ENCODE measurements at places on chromosomes 4 and X.

DNA sequence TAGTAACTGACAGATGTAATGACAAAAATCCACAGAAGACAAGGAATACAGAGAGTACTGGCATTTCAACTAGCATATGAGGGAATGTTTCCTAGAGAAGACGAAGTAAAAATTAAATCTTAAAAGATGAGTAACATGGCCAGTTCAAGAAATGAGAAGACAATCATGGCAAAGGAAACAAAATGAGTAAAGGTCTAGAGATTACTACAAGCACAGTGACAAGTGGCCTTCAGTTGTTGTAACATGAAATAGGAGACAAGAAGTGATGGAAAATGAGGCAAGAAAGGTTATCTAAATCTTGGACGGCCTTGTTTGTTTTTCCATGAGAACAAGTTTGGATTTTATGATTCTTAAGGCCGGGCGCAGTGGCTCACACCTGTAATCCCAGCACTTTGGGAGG is 81.0 kb downstream of the PPA2 start:
- no peak for DNase-seq

GRCh38 chrX:153539171-153539978 is 21.9 kb downstream of the ATP2B3 start:
- DNase-seq, result peak; percentile 32

DNA sequence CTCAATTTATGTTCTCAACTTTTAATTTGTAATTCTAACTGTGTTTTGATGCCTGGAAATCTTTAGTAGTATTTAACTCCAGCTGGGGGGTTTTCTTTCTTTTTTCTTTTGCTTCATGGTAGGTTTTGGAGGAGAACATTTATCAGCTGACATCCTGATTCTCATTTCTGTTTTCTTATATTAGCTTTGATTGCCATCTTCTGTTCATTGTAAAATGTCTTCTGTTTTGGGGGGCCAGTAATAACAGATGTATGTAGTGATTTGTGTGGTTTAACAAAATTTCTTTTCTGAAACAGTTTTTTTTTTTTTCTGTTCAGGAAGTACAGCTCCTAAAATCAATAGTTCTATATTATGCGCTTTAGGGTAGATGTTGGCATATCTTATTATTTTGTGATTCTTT is 182.2 kb downstream of the GABRB1 start:
- DNase-seq, result no peak

DNA sequence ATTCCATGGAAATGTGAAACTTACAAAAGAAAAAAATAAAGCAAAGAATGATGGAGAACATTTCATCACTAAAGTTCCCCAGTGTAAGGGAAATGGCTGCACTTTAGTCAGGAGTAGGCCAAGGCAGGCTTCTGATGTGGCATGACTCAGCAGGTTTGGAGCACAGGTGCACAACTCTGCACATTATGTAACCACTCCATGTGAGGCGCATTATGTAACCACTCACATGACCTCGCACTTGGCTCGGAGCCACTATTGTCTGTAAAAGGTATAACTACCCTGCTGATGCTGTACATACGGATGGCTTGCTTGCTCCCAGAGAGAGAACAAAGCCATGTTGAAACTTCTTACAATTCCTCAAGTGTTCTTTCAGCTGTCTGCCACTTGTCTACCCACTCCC is 727.6 kb downstream of the TRAM1L1 start:
- no peak for DNase-seq

GRCh38 chr4:76902233-76902890 is 4.4 kb upstream of the SOWAHB start:
- no peak for DNase-seq

DNA sequence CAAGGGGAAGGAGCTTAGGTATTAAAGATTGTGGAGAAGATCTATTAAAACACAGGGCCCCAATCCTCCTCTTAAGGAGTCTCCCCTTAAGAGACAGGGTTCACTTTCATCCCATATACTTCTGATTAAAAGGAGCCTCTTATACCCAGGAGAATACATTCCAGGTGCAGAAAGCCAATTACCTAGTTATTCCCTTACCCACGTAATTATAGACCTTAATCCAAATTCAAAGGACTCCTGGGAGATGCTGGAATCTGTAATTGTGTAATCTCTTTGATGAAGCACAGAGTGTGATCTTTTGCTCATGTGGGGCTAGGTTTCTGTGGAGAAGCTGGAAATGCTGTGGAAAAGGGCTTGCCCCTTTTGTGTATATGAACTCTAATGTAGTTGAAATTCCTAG is 1.4 kb upstream of the SEC24B start:
- no peak for DNase-seq

- no peak for DNase-seq
Observed at GRCh38 chr4:45122406-45122805, 396.1 kb upstream of the GNPDA2 start.

GRCh38 chrX:12994321-12994720 is 19.4 kb downstream of the TMSB4X start:
- DNase-seq, result no peak

DNA sequence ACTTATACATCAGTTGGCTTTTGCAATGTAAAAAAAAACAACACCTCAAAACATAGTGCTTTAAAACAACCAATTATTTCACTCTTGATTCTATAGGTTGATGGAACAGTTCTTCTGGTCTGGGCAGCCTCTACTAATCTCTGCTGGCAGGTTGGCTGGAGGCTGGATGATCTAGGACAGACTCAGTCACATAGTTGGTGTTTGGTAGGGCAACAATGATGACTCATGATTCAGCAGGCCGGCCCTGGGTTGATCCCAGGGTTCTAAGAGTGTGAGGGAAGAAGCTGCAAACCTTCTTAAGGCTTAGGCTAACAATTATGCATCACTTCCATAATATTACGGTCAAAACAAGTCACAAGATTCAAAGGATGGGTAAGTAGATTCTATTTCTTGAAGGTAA is 558.2 kb downstream of the ZNF674 start:
- DNase-seq, result no peak

DNA sequence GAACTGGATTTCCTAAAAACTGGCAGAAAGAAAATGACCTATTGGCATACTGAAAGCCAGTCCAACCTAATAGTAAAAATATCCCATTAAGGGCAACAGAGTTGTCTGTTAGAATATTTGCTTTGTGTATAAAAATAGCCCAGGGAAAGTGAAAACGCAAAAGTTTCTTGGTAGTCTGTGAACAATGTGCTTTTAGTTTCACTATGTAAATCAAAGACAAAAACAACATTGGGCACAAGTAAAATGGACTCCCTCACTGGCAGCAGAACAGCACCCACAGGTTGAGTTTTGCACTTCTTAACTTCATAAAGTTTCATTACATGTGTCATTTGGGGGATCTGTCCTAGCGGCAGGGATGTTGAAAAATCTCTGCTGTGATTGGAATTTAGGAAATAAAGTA is 4.3 kb upstream of the FGG start:
- no peak for DNase-seq

- no peak for DNase-seq
Observed at GRCh38 chrX:74117962-74118902, 185.7 kb upstream of the ZCCHC13 start.

DNA sequence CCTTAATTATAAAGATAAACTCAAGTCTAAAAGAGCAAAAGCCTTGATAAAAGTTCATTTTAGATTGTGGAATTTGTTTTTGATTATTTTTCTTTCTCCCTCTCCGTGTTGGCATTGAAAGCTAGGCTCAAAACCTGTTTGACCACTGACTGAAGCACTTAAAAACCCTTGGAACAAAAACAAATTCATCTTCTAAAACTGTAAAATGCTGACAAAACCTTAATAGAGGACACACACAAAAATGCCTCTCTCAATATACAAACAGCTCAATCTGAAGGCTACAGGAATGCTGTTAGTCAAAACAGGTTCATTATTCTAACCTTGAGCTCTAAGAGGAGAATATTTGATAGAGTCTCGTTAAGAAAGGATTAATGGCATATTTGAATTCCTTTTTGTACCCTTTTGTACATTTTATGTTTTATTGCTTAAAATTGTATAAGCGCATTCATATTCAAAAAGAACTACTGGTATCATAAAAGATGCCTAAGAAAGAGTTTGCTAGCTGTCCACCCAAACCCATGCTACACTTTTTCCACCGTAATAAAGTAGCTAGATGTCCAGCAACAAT is 74.3 kb upstream of the NAP1L5 start:
- DNase-seq, result no peak

GRCh38 chrX:48071064-48071985 is at the start of gene ZNF630:
Gene ZNF630, minus strand, starts transcription at chrX:48071640. Its CDS starts 4,754 bp downstream, at chrX:48066886.
- DNase-seq, result peak; percentile 27

GRCh38 chr4:182093935-182094334 is 149.3 kb upstream of the TENM3 start:
- no peak for DNase-seq

DNA sequence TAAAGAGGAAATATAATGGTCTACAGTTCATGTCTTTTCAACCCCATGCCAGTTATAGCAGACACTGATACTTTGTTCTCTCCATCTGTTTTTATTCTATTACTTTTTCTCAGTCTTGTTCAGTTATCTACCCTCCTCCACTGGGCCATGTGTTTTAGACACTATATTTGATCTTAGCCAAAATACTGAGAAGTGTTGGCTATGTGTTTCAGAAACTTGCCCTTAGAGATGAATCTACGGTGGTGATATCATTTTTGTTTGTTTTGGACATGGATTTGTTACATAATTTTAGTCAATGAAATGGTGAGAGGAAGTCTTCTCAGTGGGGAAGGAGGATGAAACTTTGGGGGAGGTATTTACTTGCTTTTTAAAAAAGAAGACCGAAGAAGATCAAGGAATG is 211.5 kb upstream of the DDX53 start:
- DNase-seq, result no peak

- DNase-seq, result no peak
Observed at GRCh38 chrX:65532016-65532415, 2.6 kb downstream of the LAS1L start.

DNA sequence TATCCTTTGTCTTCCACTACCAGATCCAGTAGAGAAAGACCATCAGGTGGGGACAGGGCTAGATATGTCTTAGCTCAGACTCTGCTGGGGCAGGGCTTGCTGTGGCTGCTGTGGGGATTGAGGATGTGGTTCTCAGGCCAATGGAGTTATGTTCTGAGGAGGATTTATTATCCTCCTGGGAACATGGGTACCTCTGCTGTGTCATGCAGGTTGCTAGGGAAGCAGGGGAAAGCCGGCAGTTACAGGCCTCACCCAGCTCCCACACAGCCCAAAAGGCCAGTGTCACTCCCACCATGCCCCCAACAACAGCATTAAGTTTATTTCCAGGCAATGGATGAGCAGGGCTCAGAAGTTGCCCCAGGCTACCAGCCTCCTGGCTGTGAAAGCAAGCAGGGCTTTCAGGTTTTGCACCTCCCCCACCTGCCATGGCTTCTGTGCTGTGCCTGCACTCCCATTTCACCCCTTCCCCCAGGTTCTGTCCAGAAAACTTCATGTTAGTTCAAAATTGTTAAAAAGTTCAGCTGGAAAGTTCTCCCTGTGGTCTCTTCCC is 879.9 kb downstream of the ARAP2 start:
- DNase-seq, result no peak

DNA sequence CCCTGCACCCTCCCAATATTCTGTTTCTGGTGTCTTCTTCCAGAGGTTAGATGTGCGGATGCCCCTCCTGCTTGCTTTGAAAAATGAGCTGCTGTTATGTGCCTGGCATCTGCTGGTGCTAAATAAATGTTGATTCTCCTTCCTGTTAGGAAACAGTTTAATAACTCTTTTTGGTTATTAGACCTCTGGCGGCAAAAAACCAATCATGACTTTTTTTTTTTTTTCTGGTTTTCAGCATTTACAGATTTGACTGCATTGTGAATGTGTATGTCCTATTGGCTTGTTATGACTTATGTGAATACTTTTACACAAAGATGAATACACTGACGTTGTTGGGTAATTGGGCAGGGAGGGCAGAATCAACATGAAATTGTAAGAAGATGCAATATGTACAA is 13.6 kb upstream of the TMEM156 start:
- no peak for DNase-seq

DNA sequence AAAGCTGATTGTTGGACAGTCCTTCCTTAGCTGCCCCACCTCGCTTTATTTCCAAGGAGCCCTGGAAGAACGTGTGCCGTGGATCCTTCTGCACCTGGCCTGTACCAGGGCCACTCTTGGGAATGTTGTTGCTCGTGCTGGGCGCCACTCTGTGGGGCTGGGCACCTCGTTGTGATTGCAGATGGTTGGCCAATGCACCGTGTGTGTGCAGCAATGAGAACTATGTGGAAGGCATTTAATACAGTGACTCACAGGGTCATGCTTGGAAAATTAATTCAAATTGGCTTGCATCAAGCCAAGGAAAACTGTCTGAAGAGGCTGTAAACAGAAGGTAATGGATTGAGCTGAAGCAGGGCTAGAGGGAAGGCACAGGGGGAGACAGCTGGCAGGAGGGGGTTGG is 37.0 kb upstream of the CD99L2 start:
- no peak for DNase-seq

GRCh38 chr4:38145741-38146140 is 185.5 kb downstream of the PTTG2 start:
- no peak for DNase-seq

DNA sequence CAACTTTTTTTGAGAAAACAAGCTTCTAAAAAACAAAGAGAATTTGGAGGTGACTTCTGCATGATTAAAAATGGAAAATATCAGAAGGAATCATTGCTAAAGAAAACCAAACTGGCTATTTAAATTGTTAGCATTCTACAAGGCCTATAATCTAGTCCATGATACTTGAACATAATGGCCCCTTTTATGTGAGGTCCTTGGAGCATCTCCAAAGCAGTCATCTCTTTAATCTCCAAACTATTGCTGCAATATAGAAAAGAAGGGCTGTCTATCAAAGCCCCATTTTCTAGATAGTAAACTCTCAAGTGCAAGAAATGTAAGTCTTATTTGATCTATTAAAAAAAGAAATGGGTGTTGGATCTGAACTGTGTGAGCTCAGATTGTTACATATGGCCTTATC is 615.1 kb downstream of the CENPC start:
- DNase-seq, result no peak

DNA sequence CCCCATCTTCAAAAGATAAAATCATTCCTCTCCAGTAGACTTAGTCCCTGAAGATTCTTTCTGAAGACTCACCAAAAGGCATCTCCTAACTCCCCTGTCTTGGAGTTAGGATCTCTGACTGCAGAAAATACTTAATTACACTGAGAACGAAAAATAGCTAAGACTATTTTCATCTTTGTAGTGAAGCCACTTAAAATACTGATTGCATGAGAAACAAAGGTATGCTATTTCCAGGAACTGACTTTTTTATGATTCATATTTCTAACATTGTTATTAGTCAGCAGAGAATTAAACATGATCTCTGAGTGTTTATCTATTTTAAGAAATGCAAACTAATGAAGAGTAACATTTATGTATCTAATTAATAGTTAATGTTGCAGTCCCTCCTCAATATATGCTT is 71.8 kb upstream of the NR3C2 start:
- no peak for DNase-seq

GRCh38 chrX:136029766-136030165 is 44.5 kb downstream of the SLC9A6 start:
- DNase-seq, result no peak

GRCh38 chr4:78423790-78424189 is 127.8 kb upstream of the ANXA3 start:
- no peak for DNase-seq

All from stimulated activated CD8-positive, alpha-beta memory T cell treated with anti-CD3 and anti-CD28 coated beads, Interleukin-7, amount 100 ng/mL, for 1 hour (primary cell).